Activated CD8-positive, alpha-beta memory T cell treated with anti-CD3 and anti-CD28 coated beads, Interleukin-2, amount 10 ng/mL, durations not matched to agents 7 days and 5 days (primary cell): ENCODE measurements at places on chromosomes 6 and 20. TPM values are rescaled to one million over a fixed set of nuclear protein-coding genes. Genes with fewer than 3 reads are reported as not detected.

OR2H1 gene
- not detected for total RNA-seq

DNA sequence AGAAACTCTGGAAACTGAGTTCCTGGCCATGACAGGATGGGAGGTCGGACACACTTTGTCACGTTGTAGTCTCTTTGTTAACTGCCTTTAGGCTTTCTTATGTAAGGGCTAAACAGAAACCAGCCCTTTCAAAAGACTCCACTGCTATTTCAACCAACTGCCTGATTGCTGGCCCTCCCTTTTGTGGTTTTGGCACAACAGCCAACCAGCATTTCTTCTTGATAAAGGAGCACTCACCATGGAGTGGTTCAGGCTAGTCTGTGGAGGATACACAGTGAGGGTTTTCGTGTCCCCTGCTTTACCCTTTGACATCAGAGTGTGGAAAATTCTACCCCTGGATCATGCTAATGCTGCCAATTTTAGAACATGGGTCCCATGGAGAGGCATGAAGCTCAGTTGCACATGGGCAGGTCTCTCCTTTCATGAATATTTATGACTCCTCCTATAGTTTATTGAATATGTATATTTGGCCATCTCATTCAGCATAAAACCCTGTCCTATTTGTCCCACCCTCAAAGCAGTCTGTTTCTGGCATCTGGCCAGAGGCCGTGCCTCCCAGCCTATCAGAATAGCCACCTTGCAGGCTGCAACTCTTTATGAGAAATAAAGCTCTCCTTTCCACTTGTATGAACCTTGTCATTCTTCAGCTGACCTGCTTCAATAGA is 148.3 kb downstream of the HS3ST5 start:
- no peak overlapping the region for H3K27ac ChIP-seq
- no peaks in the 10 kb centered on the region for H3K4me1 ChIP-seq

DNA sequence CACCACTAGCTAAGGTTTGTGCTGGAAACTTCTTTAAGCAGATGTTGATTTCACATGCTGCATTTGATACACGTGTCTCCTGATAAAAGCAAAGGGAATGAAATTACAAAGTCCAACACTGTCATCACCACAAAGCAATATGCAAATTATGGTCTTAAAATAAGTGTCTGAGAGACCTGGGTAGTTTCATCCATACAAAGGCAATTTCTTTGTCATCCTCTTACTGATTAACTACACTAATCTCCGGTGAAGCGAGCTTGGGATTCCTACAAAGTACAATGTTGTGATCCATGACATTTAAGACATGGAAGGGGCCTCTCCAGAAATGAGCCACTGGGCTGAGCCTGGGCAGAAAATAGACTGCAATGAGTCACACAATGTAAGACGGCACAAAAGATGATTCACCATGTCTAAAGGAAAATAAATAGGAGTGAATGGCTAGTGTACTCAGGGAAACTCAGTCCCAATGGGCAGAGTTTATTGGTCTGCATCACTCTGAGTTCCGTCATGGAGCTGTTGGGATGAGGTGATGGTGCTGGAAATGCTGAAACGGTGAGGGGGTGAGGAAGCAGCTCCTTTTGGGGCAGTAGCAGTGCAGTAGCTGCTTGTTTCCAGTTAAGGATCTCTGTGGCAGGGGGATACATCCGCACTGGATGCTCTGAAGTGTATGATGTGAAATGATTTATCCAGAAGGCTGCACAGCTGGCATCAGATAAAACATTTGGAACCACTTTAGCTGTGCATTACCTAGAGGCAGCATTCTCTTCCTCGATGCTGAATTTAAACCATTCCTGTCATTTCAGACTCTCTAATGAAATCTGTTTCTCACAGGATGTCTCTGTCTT is 103.3 kb downstream of the IBTK start:
- H3K4me3 ChIP-seq = no peak overlapping the region
- no peak overlapping the region for H3K27ac ChIP-seq
- H3K4me1 ChIP-seq = no peaks in the 10 kb centered on the region
- H3K36me3 ChIP-seq = no peaks in the 10 kb centered on the region
- no peaks in the 10 kb centered on the region for H3K27me3 ChIP-seq

DNA sequence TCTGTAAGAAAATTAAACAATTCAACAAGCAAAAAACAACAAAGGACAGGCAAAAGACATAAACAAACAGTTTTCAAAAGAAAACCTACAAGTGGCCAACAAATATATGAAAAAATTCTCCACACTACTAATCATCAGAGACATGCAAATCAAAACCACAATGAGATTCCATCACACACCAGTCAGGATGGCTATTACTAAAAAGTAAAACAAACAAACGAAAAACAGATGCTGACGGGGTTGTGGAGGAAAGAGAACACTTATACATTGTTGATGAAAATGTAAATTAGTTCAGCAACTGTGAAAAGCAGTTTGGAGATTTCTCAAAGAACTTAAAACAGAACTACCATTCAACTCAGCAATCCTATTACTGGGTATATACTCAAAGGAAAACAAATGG is 537.6 kb downstream of the HDGFL1 start:
- no peaks in the 10 kb centered on the region for H3K36me3 ChIP-seq
- no peaks in the 10 kb centered on the region for H3K27me3 ChIP-seq
- no peak overlapping the region for H3K4me3 ChIP-seq
- no peaks in the 10 kb centered on the region for H3K4me1 ChIP-seq

DNA sequence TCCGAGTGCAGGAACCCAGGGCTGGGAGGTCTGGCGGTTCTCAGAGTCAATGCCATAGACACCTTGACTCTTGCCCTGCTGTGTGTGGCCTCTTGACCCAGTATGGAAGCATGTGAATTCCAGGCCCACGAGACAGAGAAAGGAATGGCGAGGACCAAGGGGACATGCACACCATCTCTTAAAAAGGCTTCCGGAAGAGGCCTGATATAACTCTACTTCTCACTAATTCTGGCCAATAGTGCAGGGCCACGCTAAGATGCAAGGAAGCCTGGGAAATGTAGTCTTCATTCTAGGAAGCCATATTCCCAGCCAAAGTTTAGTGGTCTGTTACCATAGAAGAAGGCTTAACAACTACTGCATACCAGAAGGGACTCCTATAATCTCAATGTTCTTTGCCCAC is 177.0 kb upstream of the KCNG1 start:
- no peaks in the 10 kb centered on the region for H3K36me3 ChIP-seq
- peaks cover 32% of the 10 kb centered on the region for H3K27me3 ChIP-seq
- no peak overlapping the region for H3K27ac ChIP-seq
- H3K4me1 ChIP-seq = no peaks in the 10 kb centered on the region
- DNase-seq = no peak

GRCh38 chr6:28370440-28370839 is 20.7 kb downstream of the ZKSCAN3 start:
- no peak overlapping the region for H3K27ac ChIP-seq
- peaks cover 16% of the 10 kb centered on the region for H3K36me3 ChIP-seq
- H3K4me3 ChIP-seq = no peak overlapping the region
- no peaks in the 10 kb centered on the region for H3K4me1 ChIP-seq
- no peak for DNase-seq
